NCI-H345 (cell line): ENCODE measurements at places on chromosomes 1 and 21.

GRCh38 chr1:166184897-166185296 lies 18.1 kb upstream of the FAM78B start:
- no peak for DNase-seq

DNA sequence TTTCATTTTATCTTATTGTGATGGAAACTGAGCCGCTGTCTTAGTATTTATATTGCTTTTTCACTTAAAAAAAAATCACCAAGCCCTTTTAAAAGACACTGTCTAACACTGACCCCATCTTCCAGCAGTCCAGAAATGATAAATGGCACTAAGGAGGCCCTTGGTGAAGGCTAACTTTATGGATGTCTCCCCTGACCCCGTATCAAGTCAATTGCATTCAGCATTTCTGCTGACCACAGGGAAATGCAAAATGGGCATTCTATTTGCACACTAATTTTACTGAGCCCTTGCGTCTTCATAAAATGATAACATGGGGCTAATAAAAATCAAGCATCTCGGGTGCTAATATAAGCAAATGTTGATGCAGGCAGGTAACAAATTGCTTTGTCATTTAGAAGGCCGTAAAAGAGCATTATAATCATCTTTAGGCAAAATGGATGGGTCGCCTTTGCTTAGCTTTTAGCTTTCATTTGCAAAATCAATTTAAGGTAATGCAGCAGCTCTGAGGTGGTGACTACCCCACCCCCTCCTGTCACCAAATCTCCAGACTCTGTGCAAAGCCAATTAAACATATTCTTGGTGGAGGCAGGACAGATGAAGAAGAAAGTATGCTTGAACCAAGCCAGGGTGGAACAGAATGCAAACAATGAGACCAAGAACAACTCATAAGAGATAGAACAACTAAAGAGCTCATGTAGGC lies 110.8 kb downstream of the BEND5 start:
- no peak for DNase-seq

- no peak for DNase-seq
Measured at GRCh38 chr1:207202480-207202879, 98.4 kb downstream of the C4BPA start.

- DNase-seq: peak; percentile 21
Measured at GRCh38 chr1:1157914-1158710, 15.6 kb upstream of the TTLL10 start.

GRCh38 chr1:70930062-70930461 lies 117.6 kb downstream of the PTGER3 start:
- DNase-seq: no peak

DNA sequence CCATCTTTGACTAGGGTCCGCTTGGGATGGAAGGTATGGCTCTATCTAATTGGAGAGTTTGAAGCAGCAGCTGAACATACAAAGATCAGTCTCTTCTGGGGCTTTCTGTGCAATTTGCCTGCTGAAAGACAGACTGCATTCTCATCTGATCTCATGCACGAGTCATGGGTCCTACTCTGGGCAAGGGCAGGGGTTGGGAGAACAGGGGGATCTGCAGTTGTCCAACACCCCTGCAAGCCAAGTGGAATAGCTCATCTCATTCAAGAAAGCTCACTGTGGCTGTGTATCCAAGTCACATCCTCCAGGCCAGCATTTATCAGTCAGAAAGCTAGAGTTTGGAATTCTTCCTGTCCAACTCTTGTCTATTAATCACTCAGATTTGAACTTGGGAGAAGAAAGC lies 177.2 kb upstream of the C8B start:
- DNase-seq: no peak

GRCh38 chr1:1628754-1629429 lies 3.1 kb upstream of the MMP23B start:
- DNase-seq: no peak

DNA sequence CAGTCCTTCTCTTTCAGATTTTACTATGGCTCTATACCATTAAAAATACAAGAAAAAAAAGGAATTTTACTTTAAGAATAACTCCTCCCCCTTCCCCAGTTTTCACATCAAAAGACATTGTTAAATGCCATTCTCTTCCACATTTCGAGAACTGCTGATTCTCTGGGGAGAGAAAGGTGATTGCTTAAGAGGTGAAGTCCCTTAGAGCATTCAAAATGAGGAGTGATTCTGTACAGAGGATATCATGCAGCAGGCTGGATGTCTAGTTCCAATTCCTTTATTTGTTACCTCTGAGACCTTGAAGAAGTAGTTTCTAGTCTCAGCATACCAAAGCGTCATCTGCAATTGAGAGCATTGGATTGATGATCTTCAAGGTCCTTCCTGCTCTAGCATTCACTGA lies 46.9 kb downstream of the FMO3 start:
- no peak for DNase-seq

DNA sequence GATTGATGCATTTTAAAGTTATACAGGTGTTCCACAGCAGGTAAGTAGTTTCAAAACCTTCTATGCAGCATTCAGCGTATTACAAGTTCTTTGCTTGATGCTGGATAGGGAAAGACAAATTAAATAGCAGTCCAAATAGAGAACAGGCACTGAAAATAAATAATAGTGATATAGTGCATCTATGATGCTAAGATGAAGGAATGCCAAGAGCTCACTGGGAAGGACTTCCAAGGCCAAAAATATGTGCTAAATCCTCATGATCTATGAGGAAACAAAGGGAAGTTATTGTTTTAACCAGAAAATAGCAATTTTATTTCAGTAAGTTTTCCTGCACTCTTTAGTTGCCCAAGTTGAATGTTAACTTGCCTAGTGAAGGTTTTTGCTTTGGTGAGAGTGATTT lies 127.8 kb upstream of the GREM2 start:
- no peak for DNase-seq

- DNase-seq: no peak
Measured at GRCh38 chr1:94382201-94382600, 36.0 kb upstream of the ABCD3 start.

GRCh38 chr1:118688891-118689290 lies 299.3 kb downstream of the TBX15 start:
- no peak for DNase-seq

GRCh38 chr1:111446546-111446945 lies 2.5 kb downstream of the WDR77 start:
- no peak for DNase-seq

DNA sequence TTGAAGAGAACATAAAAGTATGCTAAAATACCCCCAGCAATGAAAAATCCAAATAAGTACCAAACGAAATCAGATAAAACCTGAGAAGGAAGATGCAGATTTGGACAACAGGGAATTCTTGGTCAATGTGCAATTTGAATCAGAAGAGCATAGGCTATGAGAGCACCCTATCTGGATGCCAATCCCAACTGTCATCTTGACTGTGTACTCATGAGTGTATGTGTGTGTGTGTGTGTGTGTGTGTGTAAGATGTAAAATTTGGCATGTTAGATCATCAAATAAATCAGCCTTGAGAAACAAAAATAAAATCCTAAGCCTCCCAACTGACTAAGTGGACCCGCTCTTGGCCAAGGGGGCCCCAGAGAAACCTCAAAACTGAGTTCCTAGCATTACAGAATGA lies 18.0 kb upstream of the SPRR2G start:
- no peak for DNase-seq

GRCh38 chr21:42147386-42148020 lies 71.4 kb upstream of the ABCG1 start:
- no peak for DNase-seq

DNA sequence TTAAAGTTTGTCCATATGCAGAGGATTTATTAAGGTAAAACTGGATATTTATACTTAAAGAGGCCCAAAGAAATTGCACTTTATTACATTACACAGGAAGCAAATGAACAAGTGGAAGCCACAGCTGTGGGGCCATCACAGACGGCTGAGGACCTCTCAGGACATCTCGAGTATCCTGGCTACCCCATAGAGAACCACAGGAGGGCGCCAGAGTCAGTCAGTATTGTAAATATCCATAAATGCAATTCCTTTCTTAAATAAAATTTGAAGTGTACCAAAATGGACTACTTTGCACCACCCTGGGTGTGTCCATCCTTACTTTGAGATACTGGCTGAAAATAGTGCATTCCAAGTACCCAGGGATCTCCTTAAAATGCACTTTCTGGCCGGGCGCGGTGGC lies 257.2 kb downstream of the MRPL39 start:
- DNase-seq: no peak

- no peak for DNase-seq
Measured at GRCh38 chr1:208778417-208778816, 534.2 kb upstream of the PLXNA2 start.

DNA sequence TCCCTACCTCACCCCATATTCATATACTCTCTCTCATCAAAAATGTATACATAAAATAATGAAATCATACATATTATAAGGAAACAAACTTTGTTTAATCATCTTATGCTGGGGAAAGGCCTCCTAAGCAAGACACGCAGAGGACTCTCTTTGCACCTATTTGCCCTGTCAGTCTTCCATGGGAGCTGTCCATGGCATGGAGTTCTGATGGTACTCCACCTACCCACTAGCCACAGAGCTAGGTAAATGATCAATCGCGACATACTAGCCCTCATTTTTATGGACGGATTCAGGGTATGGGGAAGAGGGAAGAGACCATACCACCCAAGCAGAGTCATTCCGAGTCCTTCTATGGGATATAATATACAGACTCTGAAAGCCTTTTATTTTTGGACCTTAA lies 131.0 kb downstream of the CSMD2 start:
- DNase-seq: no peak

DNA sequence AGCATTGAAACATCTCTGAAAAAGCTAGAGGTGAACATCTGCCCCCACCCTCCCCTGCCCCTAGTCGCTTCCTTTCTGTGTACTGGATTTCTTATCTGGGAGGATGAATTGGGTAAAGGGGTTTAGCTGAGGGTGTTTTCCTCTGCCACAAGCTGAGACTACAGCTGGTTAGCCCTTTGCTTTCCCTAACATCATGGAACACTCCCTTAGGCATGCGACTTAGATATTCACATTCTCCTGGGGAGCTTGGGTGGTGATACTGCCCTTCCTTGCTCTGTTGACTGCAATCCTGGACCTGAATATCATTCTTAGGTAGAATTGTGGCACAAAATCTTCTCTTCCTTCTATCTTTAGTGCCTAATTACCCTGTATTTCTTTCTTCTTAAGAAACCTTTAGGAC lies 117.4 kb upstream of the KIAA0040 start:
- DNase-seq: no peak

DNA sequence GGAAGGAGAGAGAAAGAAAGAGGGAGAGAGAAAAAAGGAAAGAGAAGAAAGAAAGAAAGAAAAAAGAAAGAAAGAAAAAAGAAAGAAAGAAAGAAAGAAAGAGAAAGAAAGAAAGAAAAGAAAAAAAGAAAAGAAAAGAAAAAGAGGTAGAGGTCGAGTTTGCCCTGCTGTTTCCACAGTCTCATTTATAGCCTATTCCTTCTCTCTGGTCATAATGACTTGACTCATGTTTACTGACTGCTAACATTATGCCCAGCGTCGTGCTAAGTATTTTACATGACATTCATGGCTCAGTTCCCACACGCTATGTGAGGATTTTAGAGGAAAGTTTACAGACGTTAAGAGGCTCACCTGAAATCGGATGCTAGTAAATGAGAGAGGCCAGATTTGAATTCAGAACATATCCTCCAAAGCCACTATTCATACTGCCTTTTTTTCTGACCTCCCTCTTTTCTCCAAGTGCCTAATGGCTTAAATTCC lies 263.0 kb downstream of the TNR start:
- no peak for DNase-seq

- peak; percentile 21 for DNase-seq
Measured at GRCh38 chr1:204887846-204888245, 17.2 kb downstream of the NFASC start.

DNA sequence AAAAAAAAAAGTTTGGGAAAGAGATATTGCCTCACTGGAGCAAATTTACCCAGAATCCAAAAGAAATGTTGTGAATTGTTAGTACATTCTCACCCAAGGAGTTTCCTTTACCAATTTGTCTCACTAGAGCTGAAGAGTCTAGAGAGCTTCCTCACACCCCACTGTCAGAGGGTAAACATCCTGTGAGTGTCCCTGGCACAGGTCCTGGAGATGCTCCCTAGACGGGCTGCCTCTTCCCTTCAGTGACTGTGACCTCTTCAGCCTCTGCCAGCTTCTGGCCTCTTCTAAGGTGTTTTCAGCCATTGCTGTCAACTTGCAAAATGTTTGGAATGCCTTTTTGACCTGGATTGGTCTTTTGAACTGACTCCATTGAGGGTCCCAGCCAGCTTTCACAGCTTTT lies 159.4 kb downstream of the DHRS3 start:
- no peak for DNase-seq

DNA sequence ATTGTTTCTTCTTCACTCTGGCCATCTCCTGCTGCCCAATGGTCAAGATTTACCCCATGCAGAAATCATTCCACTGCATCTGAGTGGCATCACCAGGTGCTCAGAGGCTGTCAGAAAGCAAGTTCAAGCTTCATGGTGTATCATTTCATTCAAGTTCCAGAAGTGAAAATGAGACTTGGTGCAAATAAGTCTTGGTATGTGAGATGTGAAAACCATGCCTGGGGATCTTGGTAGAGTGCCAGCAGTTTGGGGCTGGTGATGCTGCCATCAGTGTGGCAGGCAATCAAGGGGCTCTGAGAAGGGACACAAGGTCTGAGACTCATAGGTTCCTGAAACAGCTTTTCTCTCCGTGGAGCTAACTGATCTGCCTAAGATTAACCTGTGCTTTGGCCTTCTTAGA lies 52.0 kb downstream of the CD2 start:
- DNase-seq: no peak

GRCh38 chr1:223524930-223525451 lies 131.8 kb downstream of the CCDC185 start:
- DNase-seq: no peak

- peak; percentile 38 for DNase-seq
Measured at GRCh38 chr1:232574889-232575762, 54.8 kb downstream of the SIPA1L2 start.

- DNase-seq: no peak
Measured at GRCh38 chr1:62727656-62728407, 39.6 kb upstream of the DOCK7 start.

DNA sequence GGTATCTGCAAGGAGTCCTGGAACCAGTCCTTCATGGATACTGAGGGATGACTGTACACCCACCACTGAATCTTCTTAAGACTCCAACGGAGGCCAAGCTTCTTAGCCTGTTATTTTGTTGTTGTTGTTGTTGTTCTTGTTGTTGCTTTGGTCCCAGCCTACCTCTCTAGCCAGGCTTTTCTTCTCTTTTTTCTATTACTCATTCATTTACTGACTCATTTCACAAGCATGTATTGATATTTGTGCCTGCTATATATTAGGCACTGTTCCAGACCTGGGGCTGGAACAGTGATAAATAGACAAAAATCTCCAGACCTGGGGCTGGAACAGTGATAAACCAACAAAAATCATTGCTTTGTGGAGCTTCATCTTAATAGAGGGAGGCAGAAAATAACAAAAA lies 20.4 kb downstream of the CENPF start:
- DNase-seq: no peak
